ENCODE measurements at places on chromosomes 16 and 17.

- no peak for DNase-seq
These were observed 106.3 kb upstream of the HSBP1 start for GRCh38 chr16:83701494-83701893.

GRCh38 chr16:27461483-27462171, 59.7 kb downstream of the IL21R start:
- DNase-seq, result no peak

- no peak for DNase-seq
These were observed 141.7 kb downstream of the MRM1 start for GRCh38 chr17:36743130-36743529.

GRCh38 chr17:63138713-63139112, 172.7 kb downstream of the TANC2 start:
- DNase-seq, result no peak

- no peak for DNase-seq
These were observed 72.8 kb downstream of the WIPI1 start for GRCh38 chr17:68384471-68384870.
